ENCODE measurements at places on chromosomes 2 and 18.

DNA sequence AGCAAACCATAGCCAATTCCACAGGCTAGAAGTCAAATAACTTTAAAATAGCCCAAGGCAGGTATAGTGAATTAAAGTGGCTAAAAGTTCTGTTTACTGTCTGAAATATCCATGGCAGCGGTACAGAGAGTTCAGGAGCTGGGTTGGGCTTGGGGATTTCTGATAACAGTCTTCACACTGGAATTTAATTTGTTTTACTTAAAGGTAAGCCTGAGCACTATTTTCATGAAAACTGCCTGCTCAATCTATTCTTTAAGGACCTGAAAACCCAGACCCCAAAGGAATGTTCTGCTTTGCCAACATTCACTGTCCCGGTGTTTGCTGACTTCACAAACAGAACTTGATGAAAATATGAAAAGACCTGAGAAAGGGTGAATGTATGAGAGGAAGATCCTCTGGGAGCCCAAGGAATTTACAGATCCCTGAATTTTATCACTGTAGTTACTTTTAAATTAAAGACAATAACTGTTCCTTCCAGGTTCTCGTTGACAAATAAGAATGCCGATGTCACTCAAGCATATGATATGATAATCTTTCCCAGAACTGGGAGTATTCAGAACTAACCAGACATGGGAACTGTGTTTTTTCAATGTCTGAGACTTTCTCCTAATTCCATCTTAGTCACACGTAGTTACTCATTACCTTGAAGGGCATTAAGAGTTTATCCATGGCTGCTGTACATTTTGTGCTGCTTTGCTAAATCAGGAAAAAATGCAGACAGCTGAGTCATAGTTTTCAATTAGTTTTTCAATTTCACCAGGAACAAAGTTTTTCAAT is 28.3 kb upstream of the ITGB6 start:
- peak; percentile 90 for DNase-seq

DNA sequence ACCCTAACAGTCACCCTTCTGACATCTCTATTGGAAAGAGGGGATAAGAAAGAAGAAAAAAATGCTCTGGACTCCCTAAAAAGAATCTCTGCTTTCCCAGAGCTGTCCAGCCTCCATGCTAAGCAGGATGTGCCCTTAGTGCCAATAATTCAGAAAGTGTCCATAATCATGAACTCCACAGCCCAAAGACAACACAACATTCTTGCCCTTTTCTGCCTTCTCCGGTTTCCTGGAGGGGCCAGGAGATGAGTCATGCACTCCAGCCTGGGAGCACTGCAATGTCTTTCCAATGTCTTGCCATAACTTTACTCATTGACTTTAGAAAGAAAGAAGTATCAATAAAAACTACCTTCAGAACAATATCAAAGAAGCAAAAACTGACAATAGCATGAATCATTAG is 44.0 kb downstream of the KLF7 start:
- DNase-seq, result peak; percentile 78

DNA sequence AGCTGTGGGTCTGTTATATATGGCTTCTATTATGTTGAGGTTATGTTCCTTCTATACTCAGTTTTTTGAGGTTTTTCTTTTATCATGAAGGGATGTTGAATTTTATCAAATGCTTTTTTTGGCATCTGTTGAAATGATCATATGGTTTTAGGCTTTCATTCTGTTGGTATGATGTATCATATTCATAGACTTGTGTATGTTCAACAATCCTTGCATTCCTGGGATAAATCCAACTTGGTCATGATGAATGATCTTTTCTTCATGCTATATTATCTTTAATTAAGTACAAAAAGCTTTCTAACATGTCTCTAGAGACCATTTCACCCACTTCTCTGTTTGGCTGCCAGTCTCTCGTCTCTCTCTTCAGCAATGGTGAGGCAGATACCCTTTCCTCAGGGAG is 54.2 kb downstream of the MDH1 start:
- DNase-seq, result peak; percentile 90

GRCh38 chr2:27408601-27409320 is 630 bp downstream of the PPM1G start:
- no peak for DNase-seq

GRCh38 chr18:42773870-42774269 is 341.6 kb downstream of the RIT2 start:
- DNase-seq, result no peak

- no peak for DNase-seq
These were observed 88.3 kb upstream of the UBE2E3 start for GRCh38 chr2:180892091-180892490.

GRCh38 chr2:192004188-192004963 is 157.5 kb upstream of the CAVIN2 start:
- no peak for DNase-seq

DNA sequence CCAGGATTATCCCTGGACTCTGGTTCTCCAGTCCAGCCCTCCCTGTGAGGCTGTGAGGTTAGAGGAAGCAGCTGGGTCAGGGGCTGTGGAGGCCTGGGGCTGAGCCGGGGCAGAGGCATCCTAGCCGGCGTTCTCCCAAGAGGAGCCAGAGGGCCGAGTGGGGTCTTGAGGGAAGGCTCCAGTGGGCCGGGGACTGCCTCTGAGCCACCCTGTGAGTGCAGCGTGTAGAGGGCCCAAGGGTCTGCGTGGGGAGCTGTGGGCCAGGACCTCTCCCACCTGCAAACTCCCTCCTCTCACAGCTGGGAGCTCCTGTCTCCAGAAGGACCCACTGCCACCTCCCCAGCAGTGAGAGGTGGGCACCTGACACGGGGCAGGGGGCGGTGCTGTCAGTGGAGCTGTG is 41.0 kb downstream of the GLI2 start:
- no peak for DNase-seq

- DNase-seq, result no peak
These were observed 27.4 kb downstream of the YES1 start for GRCh38 chr18:784470-785172.

DNA sequence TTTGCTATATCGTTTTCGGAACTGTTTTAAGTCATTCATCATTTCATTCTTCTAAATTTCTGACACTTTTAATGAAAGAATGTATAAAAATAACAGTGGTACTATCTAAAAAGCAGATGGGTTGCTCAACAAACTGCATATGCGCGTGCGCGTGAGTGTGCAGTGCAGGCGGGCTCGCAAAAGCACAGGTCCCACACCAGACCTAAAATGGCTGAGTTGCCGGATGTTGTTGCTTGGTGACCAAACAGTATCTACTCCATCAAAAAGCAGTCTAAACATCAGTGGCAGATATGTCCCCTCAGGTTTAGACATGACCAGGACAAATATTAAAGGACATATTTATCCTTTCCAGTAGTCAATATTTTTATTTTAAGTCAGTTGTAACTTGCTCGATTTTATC is 5.1 kb downstream of the NOL4 start:
- no peak for DNase-seq

- no peak for DNase-seq
These were observed 68.7 kb upstream of the ALK start for GRCh38 chr2:29990129-29990528.

GRCh38 chr2:119579424-119580295 is 35.4 kb downstream of the CFAP221 start:
- DNase-seq, result no peak

GRCh38 chr2:151691631-151692030 is 42.6 kb downstream of the NEB start:
- no peak for DNase-seq

GRCh38 chr2:203600286-203600685 is 65.2 kb upstream of the RAPH1 start:
- no peak for DNase-seq

DNA sequence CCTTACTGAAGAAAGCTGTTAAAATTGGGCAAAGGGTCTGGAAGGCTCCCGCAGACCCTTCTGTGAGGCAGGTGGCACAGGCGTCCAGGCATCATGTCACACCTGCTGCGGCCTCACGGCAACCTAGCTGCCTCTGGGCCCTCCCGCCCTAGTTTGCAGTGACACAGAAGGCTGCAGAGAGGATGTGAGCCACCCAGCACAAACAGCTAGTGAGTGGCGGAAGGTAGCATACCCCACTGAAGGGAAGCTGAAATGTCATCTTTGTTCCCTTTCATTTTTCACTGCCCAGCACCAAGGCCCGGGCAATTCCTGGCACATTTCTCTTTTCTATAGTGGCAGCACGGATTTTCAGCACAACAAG is 53.8 kb downstream of the TRAPPC12 start:
- DNase-seq, result no peak

DNA sequence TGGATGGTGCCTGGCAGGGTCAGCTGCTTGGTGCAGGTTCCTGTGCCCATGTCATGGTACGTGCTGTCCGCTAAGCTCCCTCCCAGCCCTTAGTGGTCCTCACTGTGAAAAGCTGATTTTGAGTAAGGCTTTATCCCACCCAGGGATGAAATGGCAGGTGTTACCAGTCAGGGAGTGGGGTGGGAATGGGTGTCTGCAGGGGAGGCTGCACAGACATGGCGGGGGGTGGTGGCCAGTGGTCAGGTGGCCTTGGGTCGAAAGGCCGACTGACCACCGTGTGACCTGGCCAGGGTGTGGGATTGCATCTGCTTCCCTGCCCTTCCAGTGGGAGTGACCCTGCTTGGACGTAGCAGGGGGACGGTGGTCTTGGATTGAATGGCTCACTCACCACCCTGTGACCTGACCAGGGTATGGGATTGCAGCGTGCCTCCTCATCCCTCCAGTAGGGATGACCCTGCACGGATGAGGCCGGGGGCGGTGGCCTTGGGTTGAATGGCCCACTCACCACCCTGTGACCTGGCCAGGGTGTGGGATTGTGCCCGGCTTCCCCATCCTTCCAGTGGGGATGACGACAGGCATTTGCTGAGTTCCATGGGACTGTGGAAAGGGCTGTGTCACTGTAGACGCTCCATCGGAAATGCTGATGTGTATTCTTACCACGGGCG is 29.8 kb downstream of the AGAP1 start:
- no peak for DNase-seq

GRCh38 chr2:209426432-209426831 is 2.6 kb downstream of the MAP2 start:
- DNase-seq, result no peak

Data from fibroblast of upper back skin (primary cell).